Stimulated activated CD4-positive, alpha-beta T cell treated with anti-CD3 and anti-CD28 coated beads, Interleukin-2, amount 100 ng/mL, for 48 hours (primary cell): ENCODE measurements at places on chromosomes 16 and 17.

- DNase-seq = no peak
Observed at GRCh38 chr17:19904924-19905323, 37.2 kb upstream of the ULK2 start.

DNA sequence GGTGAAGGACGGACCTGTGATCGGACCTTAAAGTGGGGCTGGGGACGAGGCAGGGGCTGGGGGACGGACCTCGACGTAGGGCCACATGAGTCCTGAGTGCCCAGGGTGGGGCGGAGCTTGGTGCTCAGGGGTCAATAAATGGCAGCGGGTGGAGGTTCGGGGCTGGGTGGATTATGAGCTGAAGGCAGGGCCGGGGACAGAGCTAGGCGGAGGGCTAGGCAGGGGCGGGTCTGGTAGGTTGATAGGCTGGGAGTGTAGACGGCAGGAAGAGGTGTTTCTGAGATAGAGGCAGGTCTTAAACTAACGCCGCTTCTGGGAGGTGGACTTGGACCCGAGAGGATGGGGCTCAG lies 733 bp downstream of the CHRNB1 start:
- no peak for DNase-seq

GRCh38 chr17:44281570-44281969 lies 13.6 kb upstream of the SLC4A1 start:
- DNase-seq = no peak

GRCh38 chr17:13222975-13223374 lies 205.1 kb upstream of the ELAC2 start:
- DNase-seq = no peak

- no peak for DNase-seq
Observed at GRCh38 chr17:78623541-78623940, 46.3 kb upstream of the DNAH17 start.

- DNase-seq = no peak
Observed at GRCh38 chr16:28187595-28188004, 24.2 kb downstream of the XPO6 start.

DNA sequence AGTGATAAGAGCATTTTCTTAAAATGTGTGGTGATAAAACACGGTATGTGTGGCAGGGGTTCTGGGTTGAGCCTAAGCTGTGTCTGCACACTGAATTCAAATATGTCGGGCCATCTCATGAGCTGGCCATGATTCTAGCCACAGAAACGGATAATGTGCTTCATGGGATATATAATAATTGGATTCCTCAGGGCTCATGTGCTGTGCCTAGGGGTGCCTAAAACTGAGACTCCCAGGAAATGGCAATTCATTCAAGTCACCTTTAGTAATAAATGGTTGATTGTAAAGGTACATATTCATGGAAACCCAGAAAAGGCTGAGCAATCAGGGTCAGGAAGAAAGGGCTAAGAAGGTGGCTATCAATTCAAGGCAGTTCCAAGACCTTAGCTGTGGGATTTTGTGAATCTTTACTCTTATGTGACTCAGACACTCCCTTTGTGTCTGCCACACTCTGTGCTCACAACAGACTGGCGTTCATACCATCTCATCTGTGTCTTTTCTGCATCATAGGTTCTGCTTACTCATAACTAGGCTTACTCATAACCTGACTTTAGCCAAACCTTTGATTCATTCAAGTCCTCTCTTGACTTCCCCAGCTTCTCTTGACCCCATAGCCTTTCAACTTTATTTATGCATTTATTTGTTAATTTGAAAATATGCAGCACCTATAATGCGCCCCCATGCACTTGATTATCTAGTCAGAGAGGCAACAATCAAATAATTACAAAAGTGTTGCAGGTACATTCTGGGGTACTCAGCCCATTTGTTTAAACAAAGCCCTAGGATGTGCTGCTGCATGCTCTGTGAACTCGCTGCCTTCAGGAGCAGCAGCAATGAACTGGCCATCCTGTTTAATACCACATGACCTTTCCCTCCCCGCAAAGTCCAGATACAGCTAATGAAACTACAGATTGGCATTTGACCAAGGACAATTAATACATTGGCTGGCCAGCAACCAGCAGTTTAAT lies 28.4 kb upstream of the MED13 start:
- DNase-seq = no peak

GRCh38 chr16:87964049-87964659 lies 12.9 kb downstream of the BANP start:
- DNase-seq = no peak
